C1 segment of cervical spinal cord (tissue), 14 donors: ENCODE measurements at places on chromosomes 6 and 20.

DNA sequence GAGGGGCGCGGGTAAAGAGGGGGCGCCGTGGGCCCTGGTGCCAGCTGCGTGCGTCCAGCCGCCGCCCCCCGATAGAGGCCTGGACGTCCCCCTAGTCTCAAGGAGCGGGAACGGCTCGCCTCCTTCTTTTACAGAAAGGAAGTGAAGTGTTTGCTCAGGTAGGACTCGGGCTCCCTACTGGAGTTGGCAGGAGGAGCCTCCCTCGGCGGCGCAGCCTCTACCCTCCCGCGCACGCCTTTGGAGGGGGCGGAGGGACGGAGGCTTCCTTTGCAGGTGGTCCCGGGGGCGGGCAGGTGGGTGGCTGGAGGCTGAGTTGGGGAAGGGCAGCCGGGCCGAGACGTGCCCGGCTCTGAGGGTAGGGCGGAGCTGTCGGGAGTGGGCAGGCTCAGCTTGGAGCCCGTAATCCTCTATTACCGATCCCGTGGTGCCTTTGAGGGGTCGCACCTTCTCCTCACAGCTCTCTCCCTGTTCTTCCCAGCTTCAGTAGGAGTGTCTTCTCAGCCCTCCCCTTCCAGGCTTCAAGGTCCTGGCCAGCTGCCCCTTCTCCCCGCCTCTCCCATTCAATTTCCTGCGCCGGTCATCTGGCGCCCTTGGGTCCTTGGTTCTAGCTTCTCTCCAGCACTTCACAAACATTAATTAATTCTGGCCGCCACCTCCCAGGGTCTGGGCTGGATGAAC, 728 bp downstream of the ITPR3 start:
- DNase-seq = no peak

GRCh38 chr6:144544266-144544830, 259.2 kb downstream of the UTRN start:
- DNase-seq = no peak

DNA sequence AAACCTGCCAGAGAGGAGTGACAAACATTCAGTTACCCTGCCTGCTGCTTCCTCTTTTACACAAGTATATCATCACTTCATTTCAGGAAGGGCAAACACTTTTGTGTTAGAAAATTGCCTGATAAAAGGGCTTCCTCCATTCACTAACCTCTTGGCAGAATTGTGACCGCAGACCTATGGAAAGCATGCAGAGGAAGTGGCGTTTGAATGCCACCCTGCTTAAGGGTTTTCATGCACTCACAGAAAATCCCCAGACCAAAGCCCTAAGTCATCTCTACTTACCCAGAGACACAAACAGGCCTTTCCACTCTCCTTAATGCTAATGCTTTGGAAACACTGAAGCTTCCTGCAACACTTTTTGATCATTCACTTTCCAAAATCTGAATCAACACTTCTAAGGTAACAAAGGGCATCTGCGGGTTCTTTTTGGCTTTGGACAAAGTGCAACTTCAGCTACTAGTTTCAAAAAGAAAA, 22.1 kb upstream of the RALGAPA2 start:
- DNase-seq = no peak

GRCh38 chr6:155154158-155154830, 109.5 kb upstream of the CLDN20 start:
- no peak for DNase-seq
